ENCODE measurements at places on chromosomes 1 and 21.

- peak; percentile 27 for DNase-seq
These were observed 27.2 kb downstream of the MRPL37 start for GRCh38 chr1:54227091-54227602.

DNA sequence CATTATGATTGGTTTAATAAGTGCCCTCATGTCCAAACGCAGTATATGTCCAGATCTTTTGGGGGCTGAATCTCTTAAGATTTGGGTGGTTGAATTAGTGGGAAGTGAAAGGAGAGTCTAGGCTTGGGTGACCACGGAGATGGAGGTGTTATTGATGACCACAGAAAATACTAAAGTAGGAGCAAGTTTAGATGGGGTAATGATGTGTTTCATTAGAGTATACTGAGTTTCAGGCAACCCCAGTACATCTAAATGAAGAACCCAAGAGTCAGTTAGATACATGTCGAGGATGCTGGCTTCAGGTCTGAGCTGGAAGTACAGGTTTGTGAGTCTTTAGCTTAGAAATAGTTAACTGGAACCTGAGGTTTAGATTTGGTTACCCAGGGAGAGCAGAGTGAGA lies 6.5 kb upstream of the ZZZ3 start:
- no peak for DNase-seq

DNA sequence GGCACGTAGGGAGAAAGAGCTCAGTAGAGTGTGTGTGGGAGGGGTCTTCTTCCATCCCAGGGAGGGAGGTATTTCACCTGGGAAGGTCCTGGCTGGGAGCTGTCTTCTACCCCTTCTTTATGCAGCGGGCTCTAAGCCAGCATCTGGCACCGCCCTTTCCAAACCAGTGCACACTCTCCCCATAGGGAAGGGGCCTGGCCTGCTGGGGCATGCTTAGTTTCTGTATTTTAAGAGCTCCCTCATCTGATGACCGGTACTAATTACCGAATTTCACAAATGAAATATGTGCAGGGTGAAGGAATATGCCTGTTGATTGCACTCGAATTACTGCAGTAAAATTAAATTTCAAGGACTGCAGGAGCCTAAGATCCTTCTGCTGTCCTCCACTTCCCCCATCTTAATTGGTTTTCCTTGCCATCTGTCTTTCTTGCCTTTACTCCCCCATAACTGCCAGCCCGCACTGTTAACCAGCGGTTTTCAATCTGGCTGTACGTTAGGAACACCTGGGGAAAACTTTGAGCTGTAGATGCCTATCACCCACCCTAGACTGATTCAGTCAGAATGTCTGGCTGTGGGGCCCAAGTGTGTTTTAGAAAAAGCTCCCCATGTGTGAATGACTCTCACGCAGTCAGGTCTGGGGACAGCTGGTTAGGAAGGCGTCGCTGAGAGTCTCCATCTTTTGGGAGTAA lies 20.1 kb downstream of the GALNT2 start:
- no peak for DNase-seq

GRCh38 chr1:1437033-1437903 lies 1.8 kb downstream of the VWA1 start:
- DNase-seq = no peak
